ENCODE measurements at places on chromosomes 2 and 18.

- DNase-seq: no peak
Observed at GRCh38 chr2:231385429-231385828, 10.1 kb upstream of the B3GNT7 start.

DNA sequence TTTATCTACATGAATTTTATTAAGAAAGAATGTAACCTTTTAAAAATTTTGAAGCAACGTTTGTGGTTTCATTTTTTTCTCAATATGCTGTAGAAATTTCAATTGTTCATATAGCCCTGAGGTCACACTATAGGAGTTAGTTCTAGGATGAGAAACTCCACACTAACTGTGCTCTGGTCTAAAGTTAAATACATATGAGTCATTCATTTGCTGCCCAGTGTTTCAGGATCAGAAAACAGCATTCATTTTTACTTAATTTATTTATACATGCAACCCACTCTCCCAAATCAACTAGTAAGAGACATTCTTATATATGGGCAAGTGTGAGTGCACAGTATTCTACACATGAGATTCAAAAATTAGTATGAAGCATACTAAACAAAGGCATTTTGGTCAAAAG lies 137.9 kb downstream of the DOCK10 start:
- no peak for DNase-seq

DNA sequence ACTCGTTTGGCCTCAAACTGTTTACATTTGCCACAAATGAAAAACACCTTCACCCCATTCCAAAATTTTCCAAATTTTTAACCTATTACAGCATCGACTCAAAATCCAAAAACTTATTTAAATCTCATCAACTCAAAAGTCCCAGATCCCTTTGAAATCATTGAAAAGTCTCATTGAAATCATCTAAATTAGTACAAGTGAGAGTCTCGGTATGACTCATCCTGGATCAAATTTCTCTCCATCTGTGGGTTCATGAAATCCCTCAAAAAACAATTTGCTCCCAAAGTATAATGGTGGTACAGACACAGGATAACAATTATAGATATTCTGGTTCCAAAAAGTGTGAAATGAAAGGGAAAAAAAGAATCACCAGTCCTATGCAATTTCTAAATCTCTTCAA lies 65.1 kb downstream of the LRP1B start:
- no peak for DNase-seq

GRCh38 chr18:54672846-54673475 lies 81.9 kb downstream of the DYNAP start:
- no peak for DNase-seq

DNA sequence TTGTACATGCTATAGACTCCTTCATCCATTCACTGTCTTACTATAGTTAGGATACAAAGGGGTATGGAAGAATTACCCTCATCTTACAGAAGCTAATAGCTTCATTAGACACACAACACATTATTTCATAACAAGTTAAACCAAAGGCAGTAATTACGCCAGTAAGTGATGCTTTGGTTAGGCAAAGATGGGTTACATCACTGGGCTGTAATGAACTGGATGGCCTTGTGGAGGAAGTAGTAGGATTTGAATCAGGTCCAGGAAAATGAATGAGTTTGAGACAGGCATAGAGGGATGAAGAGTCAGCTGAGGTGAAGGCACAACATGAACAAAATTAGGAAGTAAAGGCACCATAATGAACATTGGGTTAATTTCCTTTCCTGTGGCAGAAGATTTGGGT lies 80.1 kb downstream of the SOCS6 start:
- DNase-seq: no peak

- DNase-seq: no peak
Observed at GRCh38 chr2:52611759-52612158, 1155.8 kb upstream of the CHAC2 start.

DNA sequence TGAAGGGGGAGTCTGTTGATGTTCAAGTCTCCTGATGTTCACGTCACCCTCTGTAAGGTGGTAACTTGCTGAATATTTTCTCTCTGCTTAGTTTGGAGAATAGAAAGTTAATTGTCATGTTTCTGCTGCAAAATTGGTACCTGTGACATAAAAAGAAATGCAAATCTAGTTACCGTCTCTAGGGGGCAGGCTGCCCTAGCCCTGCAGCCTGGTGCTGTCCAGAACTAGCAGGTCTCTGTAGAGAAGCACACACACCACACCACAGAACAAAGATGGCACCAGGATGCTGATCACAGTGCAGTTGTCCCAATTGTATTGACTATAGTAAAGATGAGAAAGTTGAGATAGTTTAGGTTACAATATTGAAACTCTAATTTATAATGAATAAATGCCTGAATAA lies 47.0 kb downstream of the SLC9A4 start:
- peak; percentile 56 for DNase-seq

GRCh38 chr2:216210701-216211540 lies 101.8 kb downstream of the XRCC5 start:
- DNase-seq: no peak

DNA sequence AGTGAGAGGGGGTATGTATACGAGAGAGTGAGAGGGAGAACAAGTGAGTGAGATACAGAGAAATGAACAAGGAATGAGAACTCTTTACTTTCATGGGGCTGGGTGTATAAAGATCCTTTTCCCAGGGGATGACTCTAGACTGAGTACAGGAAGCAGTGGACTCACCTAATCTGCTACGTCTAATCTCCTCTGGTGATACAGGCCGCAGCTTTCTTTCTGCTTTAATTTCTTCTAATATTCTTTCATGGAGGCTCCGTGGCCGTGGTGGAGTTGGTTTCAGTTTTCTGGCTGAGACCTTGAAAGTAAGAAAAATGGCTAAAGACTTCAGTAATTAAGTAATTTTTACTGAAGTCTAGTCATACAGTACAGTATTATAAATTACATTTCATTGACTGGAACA lies 85.2 kb downstream of the PRELID3A start:
- no peak for DNase-seq

- no peak for DNase-seq
Observed at GRCh38 chr2:145114726-145115125, 594.8 kb upstream of the ZEB2 start.

DNA sequence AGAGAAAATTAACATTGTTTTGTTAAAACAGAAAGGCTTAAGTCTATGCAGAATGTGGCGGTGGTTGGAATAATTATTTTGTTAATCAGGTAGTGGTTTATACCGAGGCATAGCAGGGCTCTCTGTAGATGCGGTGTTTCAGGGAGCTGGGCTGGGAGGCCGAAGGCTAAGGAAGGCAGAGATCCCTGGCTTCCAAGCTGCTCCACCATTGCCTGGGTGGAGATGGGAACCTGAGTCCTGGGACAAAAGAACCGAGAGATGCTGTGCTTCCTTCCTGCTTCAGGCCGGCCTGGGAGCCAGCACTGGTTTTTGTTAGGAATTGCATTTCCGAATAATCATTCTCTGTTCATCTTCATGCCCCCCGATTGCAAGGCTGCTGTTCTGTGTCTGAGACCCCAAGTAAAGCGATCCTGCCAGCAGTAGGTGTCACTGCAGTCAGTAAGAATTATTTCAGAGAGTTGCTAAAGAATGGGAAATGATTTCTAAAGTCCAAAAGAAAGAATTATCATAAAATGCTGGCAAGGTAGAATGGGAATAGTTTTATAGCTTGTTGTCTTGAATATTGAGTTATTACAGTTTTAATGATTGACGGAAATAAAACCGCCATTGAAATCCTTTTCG lies 824.9 kb downstream of the GALR1 start:
- no peak for DNase-seq

GRCh38 chr2:183031911-183032794 lies 6.1 kb downstream of the NCKAP1 start:
- no peak for DNase-seq
